ENCODE measurements at places on chromosomes 5 and 9. TPM values are rescaled to one million over a fixed set of nuclear protein-coding genes. Genes with fewer than 3 reads are reported as not detected.

The PDE4D gene
- total RNA-seq, result 86.9 TPM

The MRRF gene
- 38.5 TPM for total RNA-seq

The SNAPC3 gene
- total RNA-seq, result 22.6 TPM

The FLT4 gene
- 20.9 TPM for total RNA-seq

GRCh38 chr5:109990723-109991359 lies 301.1 kb downstream of the MAN2A1 start:
- no peaks in the 10 kb centered on the region for H3K36me3 ChIP-seq
- H3K27me3 ChIP-seq, result no peaks in the 10 kb centered on the region
- no peak for DNase-seq
- no peak overlapping the region for H3K4me3 ChIP-seq
- no peak overlapping the region for H3K27ac ChIP-seq

DNA sequence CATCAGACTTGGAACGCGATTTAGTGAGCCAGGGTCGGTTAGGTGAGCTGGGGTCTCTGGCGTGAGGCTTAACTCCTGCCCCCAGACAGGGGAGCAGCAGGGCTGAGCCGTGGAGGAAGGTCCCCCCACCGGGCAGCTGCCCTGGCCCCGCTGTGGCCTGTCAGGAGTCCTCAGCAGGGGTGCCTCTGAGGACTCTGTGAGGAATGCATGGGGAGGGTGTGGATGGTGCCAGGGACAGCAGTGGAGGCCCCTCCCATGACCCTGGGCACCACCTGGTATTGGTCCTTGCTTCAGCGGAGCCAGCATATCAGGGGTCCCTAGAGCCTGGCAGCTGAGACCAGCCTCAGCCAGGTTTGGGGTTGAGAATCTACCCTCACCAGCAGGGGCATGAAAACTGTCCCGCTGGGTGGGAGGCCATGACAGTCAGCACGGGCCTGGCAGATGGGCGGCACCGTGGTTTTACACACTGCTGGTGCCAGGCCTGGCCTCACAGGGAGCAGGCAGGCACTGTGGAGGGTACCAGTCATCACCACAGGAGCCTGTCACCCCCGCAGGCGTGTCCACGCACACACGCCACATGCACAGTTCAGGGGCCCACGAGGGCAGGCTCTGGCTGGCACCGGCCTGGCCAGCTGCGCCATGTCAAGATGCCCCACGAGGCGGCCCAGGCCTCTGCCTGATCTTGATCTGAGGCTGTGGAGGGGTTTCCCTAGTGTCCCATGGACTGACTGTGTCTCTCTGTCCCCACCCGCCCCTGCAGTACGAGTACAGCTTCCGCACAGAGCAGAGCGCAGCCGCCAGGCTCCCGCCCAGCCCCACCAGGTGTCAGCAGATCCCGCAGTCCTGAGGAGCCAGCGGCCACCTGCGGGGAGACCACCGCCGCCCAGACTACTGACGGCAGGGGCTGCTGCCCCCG lies 111.1 kb upstream of the LMX1B start:
- no peaks in the 10 kb centered on the region for H3K36me3 ChIP-seq
- DNase-seq, result no peak
- no peak overlapping the region for H3K4me3 ChIP-seq
- H3K27ac ChIP-seq, result no peak overlapping the region

The ANGPTL2 gene
- total RNA-seq, result 65.8 TPM

The SFXN1 gene
- total RNA-seq, result 88.6 TPM

- DNase-seq, result no peak
- H3K27ac ChIP-seq, result no peak within 1 kb of the TSS
- no peaks in the 10 kb centered on the region for H3K36me3 ChIP-seq
- H3K27me3 ChIP-seq, result no peaks in the 10 kb centered on the region
- peak within 1 kb of the TSS; percentile 26 for H3K4me3 ChIP-seq
Observed at GRCh38 chr5:141412854-141413539, at the start of gene PCDHGA10. Gene PCDHGA10, plus strand, starts transcription at chr5:141412987. Its CDS starts 189 bp downstream, at chr5:141413176.

DNA sequence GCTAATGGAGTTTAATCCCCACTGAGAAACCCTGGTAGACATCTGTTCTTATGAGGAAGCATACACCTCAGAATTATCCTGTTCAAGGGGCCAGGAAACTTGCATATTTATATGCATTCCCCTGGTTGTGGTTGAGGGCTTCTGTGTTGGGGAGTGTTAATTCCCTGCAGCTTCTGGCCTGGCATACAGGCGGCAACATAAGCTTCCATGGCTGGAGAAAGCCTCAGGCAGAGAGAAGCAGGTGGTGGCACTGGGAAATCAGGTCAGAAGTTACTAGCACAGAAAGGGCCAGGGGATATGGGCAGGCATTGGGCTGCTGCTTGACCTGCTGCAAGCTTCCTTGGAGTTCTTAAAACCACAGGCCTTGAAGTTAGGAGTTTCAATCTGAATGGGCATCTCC lies 166.1 kb upstream of the SEMA6A start:
- no peak for DNase-seq
- peaks cover 17% of the 10 kb centered on the region for H3K4me1 ChIP-seq
- no peak overlapping the region for H3K4me3 ChIP-seq
- no peaks in the 10 kb centered on the region for H3K36me3 ChIP-seq

GRCh38 chr9:84620338-84620737 lies 49.2 kb upstream of the NTRK2 start:
- no peaks in the 10 kb centered on the region for H3K36me3 ChIP-seq
- no peak for DNase-seq
- no peaks in the 10 kb centered on the region for H3K4me1 ChIP-seq
- H3K27me3 ChIP-seq, result no peaks in the 10 kb centered on the region
- no peak overlapping the region for H3K4me3 ChIP-seq

DNA sequence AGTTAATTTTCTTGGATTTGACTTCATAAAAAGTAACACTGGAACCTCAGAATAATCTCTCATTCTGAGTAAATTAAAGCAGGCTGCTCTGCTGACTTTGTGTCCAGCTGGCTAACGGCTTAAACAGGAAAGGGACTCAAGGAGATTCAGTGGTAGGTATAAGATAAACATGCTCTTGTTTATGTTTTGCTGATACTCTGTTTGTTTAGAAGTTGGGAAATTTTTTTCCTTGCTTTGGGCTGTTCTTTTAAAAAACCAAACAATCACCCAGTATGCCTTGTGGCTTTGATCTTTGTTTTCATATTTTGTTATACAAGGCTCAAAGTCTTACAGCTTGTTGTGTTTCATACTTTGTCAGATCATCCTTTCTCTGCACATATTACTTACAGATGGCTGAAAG lies 237.6 kb upstream of the RIOK2 start:
- no peaks in the 10 kb centered on the region for H3K4me1 ChIP-seq
- H3K27me3 ChIP-seq, result no peaks in the 10 kb centered on the region
- DNase-seq, result no peak
- H3K36me3 ChIP-seq, result no peaks in the 10 kb centered on the region
- no peak overlapping the region for H3K4me3 ChIP-seq

Data from vagina (tissue), 2 donors.